ENCODE measurements at places on chromosomes 3 and 15. TPM values are rescaled to one million over a fixed set of nuclear protein-coding genes. Genes with fewer than 3 reads are reported as not detected.

Gene CYP8B1
- not detected for total RNA-seq

Gene CLCN2
- 89.9 TPM for total RNA-seq

Gene CD96
- 3.3 TPM for total RNA-seq

Gene GP9
- 0.55 TPM for total RNA-seq

Gene DAZL
- total RNA-seq, result not detected

Gene TCAIM
- 19.4 TPM for total RNA-seq

Gene FBXW12
- not detected for total RNA-seq

Gene FAM107A
- 10.2 TPM for total RNA-seq

Gene INO80
- 29.3 TPM for total RNA-seq
